IPS-NIHi11 (cell line): ENCODE measurements at places on chromosomes 1 and 21.

GRCh38 chr1:224407571-224408293 lies 26.9 kb downstream of the WDR26 start:
- no peak for DNase-seq

GRCh38 chr1:103958699-103959098 lies 209.0 kb downstream of the AMY1C start:
- DNase-seq = no peak

DNA sequence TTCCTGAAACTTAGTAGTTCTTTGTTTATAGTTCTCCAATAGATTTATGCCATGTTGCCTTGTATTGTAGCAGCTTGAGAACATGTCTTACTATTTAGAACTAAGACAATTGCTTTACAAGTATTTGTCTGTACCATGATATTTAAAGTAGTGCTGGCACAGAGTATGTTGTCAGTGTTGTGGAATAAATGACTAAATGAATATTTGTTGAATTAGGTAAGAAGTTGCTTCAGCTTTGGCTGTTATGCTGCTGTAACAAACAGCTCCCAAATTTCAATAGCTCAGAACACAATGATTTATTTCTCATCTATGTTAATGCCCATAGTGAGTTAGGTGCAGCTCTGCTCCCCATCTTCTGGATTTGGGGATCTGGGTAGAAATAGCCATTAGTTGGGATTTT lies 90.2 kb upstream of the VCAM1 start:
- no peak for DNase-seq

DNA sequence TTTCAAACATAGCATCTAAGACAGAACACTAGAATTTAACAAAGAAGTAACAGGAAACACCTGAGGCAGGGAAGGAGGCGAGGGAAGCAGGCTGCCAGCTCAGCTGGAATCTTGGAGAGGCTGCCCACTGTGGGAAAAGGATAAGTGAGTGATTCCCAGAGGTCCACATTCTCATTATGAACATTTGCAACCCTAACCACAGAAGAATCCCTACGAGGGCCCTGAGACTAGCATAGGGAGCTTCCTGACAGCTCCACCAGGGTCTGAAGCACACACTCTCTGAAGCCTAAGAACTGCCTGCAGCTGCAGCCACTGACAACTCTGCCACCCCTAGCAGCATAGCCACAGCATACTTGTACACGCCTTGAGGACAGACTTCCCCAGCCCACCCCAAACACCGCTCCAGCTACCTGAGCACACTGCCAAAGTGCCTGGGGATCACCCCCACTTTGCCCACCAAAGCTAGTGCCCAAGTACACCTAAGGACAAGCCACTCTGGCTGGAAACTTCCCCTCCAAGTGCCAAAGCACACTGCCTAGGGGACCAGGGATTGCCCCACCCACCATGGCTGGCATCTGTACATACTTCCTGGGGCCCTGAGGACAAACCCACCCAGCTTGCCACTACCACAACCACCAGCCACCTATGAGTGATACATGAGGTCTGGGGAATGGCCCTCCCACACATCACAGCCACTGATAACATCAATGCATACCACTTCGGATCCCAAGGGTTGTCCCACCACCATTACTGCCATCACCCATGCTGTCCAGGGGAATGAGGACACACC lies 76.6 kb upstream of the GUCA2A start:
- no peak for DNase-seq

- DNase-seq = no peak
These were observed 92.9 kb downstream of the HS2ST1 start for GRCh38 chr1:87007323-87007722.

DNA sequence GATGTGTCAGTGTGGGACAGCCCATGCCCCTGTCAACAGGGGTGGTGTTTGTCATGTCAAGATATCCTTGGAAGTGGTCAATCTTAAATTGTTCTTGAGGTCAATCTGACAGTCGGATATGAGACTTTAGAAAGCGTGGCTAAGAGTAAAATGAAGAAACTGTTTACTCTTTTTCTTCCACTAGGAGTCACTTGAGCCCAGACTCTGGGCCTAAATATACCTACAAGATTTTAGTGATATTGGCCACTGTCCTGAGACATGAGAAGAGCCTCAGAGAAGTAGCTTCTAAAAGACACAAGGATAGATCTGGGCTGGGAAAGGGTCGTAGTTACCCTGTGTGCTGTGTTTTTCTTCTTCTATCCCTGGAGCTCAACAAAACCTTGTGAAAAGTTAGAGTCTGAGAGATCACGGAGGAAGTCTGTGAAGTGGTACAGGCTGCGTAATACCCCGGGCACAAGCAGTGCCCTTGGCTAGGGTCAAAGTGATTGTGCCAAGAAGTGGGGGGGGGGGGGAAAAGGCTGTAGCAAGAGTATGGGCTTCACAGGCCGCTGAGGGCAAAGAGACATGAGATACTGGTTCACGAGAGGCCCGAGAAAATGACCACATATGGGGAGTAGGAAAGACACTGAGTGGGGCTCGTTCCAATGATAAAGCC lies 355.2 kb upstream of the GREM2 start:
- DNase-seq = peak; percentile 22

DNA sequence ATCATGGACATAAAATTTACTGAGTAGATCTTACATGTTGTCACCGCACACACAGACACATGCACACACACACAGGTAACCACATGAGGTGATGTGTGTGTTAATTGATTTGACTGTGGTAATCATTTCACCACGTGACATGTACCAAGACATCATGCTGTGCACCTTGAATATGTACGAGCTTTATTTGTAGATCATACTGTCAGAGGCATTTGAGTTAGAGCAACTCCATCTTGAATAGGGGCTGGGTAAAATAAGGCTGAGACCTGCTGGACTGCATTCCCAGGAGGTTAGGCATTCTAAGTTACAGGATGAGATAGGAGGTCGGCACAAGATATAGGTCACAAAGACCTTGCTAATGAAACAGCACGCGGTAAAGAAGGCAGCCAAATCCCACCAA lies 31.7 kb upstream of the TRIM17 start:
- no peak for DNase-seq

DNA sequence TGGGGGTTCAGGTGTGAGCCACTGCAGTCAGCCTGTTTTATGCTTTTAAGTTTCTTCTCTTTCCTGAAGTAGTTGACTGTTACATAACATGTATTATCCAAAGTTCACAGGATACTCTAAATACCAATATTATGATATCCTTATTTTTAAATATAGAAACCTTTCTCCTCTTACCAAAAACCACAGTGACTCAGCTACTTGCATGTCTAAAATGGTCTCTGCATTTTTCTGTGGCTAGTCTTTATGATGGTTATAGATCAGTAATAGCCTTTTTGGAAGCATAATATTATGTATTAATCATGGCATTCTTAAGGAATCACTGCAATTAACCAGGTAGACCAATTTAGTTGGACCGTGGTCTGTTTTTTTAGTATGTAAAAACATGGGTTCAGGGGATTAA lies 210.8 kb upstream of the CACYBP start:
- no peak for DNase-seq

DNA sequence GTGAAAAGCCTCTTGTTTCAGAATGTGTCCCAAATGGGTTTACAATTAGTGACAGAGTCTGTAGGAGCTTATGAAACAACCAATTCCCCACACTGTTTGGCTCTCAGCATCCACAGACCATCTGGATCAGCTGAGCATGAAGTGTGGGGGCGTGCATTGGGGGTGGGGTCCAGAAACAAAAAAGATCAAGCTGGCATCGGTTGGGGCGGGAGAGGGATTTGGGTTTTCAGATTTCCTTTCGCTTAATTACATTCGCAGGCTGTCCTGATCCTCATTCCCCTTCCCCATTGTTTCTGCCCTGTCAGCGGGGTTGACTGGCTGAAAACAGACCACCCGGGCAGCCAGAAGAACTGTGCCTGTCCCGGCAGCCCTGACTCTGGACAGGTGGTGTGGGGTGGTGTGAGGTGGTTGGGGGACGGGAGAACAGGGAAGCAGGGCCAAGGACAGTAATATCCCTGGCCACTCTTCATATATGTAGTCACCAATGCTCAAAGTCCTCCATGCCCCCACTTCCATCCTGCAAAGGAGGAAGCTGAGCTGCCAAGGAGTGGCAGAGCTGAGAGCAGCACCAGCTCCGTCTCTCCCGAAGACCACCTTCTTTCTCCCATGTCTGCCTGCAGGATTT lies 92.0 kb downstream of the IER5 start:
- DNase-seq = peak; percentile 28

- no peak for DNase-seq
These were observed 252.0 kb downstream of the RHOU start for GRCh38 chr1:228987286-228987685.

GRCh38 chr1:165842023-165842670 lies 14.7 kb downstream of the UCK2 start:
- DNase-seq = no peak

DNA sequence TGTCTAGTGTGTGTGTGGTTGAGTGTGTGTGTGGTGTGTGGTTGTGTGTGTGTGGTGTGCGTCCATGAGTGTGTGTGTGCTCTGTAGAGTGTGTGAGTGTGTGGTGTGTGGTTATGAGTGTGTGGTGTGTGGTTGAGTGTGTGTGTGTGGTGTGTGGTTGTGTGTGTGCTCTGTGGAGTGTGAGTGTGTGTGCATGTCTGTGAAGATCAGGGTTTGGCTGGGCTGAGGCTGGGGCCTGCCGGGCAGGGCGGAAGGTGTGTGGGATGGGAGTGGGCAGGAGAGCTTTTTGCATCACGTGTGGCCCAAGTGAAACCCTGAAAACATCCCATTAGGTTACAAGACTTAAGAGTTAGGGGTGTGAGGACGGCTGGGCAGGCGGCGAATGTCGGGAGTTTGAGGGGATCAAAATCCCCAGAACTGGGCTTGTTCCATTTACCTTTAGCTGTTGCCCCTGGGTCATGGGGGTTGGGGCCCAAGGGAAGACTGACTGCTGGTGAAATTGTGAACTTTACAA lies 2.9 kb upstream of the FCMR start:
- DNase-seq = no peak

DNA sequence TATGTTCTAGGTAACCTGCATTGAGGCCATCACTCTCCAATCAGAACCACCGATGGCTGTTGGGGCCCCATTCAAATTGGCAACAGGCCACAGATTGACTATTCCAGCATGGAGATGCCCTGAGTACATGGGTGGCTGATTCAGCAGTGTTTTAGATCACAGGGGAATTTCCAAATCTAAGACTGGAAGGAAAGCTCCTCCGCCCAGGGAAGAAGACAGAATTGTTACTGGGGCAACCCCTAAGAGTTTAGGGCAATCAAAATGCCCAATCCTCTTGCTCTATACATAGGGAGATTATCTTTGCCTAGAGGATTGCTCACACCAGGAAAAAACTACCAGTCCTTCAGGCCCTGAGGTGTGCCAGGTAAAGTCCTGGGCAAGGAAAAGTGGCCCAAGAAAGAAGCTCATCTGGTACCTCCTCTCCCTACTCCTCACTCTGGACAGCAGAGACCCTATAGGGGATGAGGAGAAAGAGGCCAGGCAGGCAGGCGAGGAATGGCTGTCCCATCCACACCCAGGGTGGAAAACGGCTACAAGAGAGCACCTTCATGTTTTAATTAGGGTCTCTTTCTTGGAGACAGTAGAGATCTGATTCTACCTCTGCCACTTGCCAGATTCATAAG lies 5.8 kb downstream of the S100A8 start:
- DNase-seq = no peak

- no peak for DNase-seq
These were observed 46.6 kb upstream of the GPR37L1 start for GRCh38 chr1:202076050-202076511.

- no peak for DNase-seq
These were observed 23.8 kb upstream of the LRRC8C start for GRCh38 chr1:89608984-89609725.

- no peak for DNase-seq
These were observed 127.2 kb downstream of the CACHD1 start for GRCh38 chr1:64597113-64597512.

DNA sequence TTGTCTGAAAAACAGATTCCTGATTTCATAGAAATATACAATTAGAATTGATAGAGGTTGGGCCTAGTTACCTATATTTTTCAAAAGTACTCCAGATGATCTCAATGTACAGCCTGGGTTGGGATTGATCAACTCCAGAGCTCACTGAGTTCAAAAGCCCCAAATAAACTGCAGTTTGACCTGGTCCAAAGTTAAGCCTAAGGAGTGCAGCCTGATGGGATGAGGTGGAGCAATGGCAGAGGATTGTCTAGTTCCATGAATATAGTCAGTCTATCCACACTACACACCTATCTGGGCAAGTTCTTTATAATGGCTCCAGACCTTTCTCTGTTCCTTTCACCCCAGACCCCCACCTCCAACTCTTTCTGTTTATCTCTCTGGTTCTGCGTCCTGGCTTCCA lies 49.2 kb downstream of the C8A start:
- DNase-seq = no peak

DNA sequence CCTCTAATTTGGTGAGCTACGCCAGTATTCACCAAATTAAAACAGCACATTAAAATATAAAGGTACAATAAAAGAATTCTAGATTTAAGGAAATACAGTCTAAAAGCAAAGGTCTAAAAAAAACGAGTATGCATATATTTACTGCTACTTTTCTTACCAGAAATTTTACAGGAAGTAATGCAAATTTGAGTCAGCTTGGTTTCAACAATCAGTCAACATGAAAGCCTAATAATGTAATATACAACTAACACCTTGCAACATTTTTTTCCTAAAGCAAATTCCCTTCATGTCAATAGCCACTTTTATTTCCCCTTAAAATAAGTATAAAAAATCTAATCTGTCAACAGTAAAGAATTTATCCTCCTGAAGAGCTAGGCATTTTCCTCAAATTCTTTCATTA lies 11.9 kb downstream of the PTP4A2 start:
- DNase-seq = no peak

DNA sequence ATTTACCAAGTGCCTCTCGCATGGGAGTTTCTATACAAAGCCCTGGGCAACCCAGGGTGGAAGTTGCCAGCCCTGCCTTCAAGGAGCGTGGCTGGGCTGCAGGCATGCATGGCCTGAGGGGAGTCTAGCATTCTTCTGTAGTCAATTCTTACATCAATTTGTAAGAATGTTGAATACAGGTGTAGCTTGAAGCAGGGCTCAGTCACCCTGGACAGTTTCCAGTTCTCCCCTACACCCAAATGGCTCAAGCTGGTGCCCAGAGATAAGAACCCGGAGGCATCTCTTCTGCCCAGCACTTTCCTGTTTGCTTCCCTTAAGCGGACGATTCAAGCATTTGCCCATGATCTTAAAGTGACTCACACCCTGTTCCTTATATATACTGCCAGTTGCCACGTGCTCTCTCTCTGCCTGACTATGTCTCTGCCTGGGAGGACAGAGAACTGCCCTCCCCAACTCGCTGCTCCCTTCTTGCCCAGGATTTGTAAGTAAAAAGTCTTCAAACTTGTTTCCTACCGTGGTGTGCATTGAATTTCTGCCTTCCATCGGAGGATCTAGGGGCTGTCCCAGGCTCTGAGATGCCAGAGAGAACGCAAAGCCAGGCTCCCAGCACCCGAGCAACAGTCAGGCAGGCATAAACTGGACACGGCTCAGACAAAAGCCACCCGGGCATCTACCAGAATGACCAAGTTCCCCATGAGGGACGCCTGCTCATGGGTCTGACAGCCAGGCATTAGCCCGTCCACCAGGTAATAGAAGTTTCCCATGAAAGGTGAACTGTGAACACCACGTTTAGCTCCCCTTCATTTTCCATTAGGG lies 50.9 kb upstream of the AJAP1 start:
- no peak for DNase-seq

GRCh38 chr1:246169019-246169418 lies 338.1 kb downstream of the SMYD3 start:
- no peak for DNase-seq
